Stimulated activated CD8-positive, alpha-beta memory T cell treated with anti-CD3 and anti-CD28 coated beads, Interleukin-7, amount 100 ng/mL, for 1 hour (primary cell): ENCODE measurements at places on chromosomes 6 and 20.

- no peak for DNase-seq
These were observed 378.8 kb upstream of the SULF2 start for GRCh38 chr20:48164034-48164433.

- no peak for DNase-seq
These were observed 42.2 kb upstream of the OSTM1 start for GRCh38 chr6:108116546-108117426.

GRCh38 chr6:93721386-93722048 lies 302.2 kb upstream of the EPHA7 start:
- DNase-seq: no peak

DNA sequence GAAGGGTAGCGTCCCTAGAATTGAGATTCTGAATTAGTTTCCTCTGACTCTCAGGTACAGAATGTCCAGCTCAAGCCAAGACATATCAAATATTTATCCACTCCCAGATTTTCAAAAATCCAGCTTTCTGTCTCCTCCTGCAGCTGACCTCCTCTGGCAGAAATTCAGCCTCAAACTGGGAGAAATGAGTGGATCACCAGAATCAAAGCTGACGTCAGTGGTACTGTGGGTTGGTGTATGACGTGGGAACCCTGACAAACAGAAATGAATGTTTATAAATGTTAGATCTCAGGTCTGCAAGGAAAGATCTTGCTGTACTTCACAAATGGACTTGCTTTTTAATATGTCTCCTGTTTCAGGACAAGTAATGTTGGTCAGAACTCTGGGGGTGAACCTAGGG lies 595.0 kb downstream of the PTPRT start:
- DNase-seq: no peak

DNA sequence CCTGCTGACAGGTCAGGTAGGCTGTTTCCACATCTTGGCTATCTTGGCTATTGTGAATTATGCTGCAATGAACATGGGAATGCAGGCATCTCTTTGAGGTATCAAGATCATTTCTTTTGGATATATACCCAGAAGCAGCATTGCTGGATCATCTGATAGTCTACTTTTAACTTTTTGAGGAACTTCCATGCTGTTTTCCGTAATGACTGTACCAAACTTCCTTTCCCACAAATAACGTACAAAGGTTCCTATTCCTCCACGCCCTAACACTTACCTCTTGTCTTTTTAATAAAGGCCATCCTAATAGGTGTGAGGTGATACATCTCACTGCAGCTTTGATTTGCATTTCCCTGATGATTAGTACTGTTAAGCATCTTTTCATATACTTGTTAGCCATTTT lies 338.7 kb upstream of the RUNX2 start:
- DNase-seq: no peak

GRCh38 chr6:124400261-124400999 lies 561.8 kb upstream of the RNF217 start:
- no peak for DNase-seq
